ENCODE measurements at places on chromosomes 1 and 21.

GRCh38 chr1:201898992-201899391 lies 10.3 kb downstream of the SHISA4 start:
- DNase-seq, result no peak

DNA sequence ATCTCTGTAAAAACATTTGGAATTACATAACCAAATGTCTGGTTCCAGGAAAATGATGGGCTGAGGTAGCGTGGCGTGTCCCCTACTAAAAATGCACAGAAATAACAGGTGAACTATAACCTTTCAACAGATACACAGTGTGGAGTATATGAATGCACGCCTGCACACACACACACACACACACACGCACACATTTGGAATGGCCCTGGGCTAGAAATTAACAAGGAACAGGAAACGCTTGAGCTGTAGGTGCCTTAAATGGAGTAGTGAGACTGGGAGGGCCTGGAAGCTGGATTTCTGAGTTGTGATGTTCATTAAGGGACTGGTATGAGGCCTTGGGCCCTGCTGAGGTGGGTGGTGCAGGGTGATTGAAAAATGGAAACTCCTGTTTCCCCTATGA lies 246.5 kb upstream of the C1orf174 start:
- no peak for DNase-seq

DNA sequence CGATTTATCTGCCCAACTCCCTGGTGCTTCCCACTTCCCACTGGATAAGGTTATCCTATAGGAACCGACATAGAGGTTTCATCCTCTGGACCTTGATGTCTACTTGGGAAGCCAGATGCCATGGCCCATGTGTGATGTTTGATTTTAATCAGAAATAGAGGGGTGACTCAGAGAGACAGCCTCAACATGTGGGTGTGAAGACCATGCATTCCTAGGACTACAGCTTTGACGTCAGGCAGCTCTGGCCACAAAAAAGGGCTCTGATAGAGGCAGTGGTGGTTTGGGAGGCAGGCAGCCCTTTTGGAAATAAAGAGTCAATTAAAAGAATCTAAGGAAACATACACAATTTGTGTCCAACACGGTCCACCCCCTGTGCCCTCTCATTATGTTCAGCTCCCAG lies 5.2 kb upstream of the SH2D2A start:
- peak; percentile 36 for DNase-seq

DNA sequence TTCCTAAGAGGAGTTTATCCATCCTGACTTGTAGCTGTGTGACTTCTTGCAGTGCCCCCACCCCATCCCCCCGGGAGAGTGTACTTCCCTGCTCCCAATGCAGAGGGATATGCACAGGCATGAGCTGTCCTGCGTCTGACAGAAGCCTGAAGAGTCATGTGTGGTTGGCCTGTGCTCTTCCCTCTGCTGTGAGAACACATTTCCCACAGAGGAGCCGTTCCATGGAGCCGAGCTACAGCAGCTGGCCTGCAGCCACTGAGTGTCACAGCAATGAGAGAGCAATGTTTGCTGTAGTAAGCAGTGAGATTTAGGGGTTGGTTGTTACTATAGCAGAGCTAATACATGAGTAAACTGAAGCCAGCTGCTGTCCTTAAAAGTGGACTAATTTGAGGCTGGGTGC lies 22.0 kb downstream of the PARS2 start:
- no peak for DNase-seq

GRCh38 chr1:67188137-67188536 lies 21.9 kb downstream of the IL23R start:
- DNase-seq, result no peak

- DNase-seq, result no peak
Observed at GRCh38 chr1:10924030-10924429, 88.4 kb upstream of the TARDBP start.

DNA sequence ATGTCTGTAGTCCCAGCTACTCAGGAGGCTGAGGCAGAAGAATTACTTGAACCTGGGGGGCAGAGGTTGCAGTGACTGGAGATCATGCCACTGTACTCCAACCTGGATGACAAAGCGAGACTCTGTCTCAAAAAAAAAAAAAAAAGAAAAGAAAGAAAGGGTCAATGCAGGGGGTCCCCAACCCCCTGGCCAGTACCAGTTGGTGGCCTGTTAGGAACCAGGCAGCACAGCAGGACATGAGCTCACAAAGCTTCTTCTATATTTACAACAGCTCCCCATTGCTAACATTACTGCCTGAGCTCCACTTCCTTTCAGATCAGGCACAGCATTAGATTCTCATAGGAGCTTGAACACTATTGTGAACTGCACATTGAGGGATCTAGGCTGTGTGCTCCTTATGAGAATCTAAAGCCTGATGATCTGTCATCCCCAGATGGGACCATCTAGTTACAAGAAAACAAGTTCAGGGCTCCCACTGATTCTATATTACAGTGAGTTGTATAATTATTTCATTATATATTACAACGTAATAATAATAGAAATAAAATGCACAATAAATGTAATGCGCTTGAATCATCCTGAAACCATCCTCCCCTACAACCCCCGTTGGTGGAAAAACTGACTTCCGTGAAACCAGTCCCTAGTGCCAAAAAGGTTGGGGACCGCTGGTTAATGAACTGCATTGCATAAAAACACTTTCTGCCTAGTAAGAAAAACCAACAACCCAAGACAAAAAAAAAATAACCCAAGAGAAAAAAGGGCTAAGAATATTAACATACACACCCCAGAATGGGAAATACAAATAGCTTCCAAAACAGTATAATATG lies 2.8 kb downstream of the ZBTB8OS start:
- DNase-seq, result no peak

DNA sequence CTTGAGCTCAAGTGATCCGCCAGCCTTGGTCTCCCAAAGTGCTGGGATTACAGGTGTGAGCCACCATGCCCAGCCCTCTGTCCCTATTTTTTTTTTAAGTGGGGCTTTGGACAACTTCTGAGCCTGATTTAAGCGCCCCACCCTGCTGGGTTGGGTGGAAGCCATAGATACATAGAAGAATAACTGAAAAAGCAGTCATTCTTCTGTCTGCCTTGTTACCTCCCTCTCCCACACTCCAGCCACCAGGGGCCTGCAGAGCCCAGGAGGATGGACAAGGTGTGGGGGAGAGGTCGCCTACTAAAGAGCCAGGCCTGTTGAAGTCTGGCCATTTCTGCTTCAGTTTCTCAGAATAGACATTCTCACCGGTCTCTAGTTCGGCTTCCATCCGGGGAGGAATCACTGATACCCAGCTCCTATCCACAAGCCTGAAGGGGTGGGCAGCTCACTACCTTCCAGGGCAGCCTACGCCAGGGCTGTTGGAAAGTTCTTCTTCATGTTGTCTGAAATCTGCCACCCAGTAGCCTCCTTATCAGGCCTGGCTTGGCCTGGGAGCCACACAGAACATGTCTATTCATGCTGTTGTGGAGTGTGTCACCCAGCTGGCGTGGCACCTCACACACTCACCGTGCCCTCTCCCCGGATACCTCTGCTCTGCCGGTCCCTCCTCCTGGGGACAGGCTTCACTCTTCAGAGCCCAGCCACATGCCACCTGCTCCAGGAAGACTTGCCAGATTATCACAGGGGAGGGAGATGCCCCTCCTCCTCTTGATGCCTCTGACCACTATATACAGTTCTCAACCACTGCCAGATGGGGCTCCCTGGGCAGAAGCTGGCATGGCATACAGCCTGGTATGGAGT lies 27.7 kb downstream of the KNCN start:
- DNase-seq, result no peak
